ENCODE measurements at places on chromosomes 1 and 21.
A peak's percentile ranks its signal among the peaks of the same experiment; 100 is the strongest.

DNA sequence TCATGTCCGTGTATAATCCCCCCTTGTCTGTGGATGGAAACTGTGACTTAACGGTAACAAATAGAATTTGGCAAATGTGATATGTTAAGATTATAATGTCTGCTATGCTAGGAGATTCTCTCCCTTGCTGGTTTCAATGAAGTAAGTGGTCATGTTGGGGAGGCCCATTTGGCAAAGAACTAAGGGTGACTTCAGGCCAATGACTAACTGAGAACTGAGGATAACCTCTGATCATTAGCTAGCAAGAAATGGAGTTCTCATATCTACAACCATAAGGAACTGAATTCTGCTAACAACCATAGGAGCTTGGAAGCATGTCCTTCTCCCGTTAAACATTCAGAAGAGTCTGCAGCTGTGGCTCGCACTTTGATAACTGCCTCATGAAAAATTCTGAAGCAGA, 2.3 kb downstream of the IFI44L start:
- peak; percentile 6 for DNase-seq

GRCh38 chr1:62900566-62900965, 116.6 kb downstream of the ATG4C start:
- DNase-seq = no peak

DNA sequence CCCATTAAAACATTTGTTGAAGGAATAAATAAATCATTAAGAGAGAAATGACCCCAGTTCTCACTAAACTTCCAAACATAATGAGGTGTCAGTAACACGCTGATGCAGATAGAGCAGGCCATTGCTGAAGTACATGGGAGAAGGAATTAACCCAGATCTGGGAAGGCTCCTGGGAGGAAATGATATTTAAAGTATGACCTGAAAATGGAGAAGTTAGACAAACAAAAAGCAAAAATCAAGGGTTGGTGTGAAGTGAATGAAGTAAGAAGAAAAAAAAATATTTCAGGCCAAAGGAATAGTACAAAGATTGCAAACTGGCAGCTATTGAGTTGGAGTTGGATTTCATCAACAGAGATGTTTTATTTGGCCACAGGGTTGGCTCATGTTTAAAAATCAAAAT, 71.4 kb downstream of the RGS2 start:
- DNase-seq = no peak

DNA sequence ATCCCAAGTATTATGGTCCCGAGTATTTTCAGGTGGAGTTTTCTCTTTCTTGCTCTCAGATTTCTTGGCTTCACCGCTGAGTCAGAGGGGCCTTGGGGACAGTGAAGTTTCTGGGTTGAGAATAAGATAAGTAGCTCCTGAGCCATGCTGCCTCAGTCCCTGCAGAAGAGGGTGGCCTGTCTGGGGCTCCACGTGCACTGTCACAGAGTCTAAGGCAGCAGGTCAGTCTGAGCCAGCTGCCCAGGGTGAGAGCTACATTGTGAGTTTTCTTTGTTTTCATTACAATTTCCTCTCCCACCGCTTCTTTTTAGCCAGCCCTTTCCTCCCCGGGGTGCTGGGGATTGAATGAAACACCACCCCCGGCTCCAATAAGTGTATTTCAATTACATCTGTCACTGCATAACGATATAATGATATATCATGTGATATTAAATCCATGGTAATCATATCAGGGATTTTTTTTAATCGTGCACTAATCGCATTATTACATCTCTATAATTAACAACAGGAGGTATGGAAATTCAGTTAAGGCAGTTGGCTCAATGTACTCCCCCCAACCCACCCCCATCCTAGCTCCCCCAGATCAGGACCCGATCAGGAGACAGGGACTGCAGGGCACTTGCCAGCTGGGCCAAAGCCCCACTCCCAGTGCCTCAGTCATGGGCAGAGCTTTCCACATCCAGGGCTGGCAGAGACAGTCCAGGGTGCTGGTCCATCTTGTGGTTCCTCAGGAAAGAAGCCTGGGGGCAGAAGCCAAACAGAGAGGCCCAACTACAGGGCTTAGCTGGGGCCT, 43.7 kb downstream of the DMAP1 start:
- no peak for DNase-seq

DNA sequence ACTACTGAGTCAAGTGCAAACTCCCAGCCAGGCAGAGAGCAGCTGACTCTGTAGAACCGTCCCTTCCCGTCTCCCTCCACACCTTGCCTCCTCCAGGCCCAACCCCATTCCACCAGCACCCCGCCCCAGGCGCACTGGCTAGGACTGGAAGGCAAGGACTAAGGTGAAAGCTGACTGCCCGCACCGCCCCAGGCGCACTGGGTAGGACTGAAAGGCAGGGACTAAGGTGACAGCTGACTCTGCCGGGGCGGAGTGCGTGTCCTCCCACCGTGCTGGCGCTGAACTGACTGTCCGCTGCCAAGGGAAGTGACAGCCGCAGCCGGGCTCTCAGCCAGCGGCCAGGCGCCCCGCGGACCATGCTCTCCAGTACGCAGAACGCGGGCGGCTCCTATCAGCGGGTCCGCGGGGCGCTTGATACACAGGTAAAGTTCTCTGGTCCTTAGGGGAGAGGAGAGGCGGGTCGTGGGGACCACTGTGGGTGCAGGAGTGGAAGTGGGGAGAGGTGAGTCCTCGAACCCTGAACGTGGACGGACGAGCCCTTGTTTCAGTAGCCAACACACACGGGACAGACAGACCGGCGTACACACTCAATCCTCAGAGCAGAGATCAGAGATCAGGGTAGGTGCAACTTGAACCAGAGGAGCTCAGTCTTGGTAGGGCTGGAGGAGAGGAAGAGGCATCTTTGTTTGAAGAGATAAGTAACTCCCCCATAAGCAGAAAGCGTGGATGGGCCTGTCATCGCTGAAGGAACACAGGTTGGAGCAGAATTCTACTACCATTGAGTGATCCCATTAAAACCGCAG, 58.0 kb downstream of the RBM11 start:
- DNase-seq = peak; percentile 14

GRCh38 chr1:42431514-42431913, 24.3 kb downstream of the ZMYND12 start:
- no peak for DNase-seq

- no peak for DNase-seq
Observed at GRCh38 chr1:196875935-196876334, 11.9 kb upstream of the CFHR4 start.

- DNase-seq = peak; percentile 74
Observed at GRCh38 chr1:24688621-24689195, 45.6 kb downstream of the SRRM1 start.
